ENCODE measurements at places on chromosomes 2 and 18.

- DNase-seq, result no peak
These were observed 233.9 kb upstream of the SP5 start for GRCh38 chr2:170481201-170481600.

GRCh38 chr18:78822949-78823285, 156.7 kb upstream of the SALL3 start:
- DNase-seq, result no peak

- DNase-seq, result peak; percentile 19
These were observed 45.5 kb upstream of the LDAH start for GRCh38 chr2:20868377-20868776.

GRCh38 chr2:119827866-119828507, 68.3 kb downstream of the PTPN4 start:
- no peak for DNase-seq

- DNase-seq, result peak; percentile 60
These were observed 396 bp downstream of the CNOT9 start for GRCh38 chr2:218569038-218569431.

GRCh38 chr18:76364282-76365259, 130.5 kb downstream of the ZNF516 start:
- DNase-seq, result no peak

DNA sequence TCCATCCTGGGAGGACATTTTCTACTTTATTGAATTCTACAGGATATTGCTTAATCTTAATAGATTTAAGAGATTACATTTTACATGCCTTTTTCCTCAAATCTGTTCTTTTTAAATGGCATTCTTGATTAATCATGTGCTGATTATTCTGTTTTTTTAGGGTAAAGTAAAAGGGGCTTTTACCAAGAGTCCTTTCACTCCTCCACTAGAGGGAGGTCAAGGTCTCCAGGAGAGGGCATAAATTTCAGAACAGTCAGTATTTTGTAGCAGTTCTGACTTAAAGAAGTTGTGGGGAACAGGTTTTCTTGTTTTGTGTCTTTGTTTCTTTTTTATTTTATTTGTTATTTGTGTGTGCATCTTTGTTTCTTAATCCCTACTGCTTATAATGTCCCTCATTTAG, 25.4 kb downstream of the WDR75 start:
- no peak for DNase-seq

- DNase-seq, result no peak
These were observed 12.9 kb downstream of the IER3IP1 start for GRCh38 chr18:47163241-47163640.

DNA sequence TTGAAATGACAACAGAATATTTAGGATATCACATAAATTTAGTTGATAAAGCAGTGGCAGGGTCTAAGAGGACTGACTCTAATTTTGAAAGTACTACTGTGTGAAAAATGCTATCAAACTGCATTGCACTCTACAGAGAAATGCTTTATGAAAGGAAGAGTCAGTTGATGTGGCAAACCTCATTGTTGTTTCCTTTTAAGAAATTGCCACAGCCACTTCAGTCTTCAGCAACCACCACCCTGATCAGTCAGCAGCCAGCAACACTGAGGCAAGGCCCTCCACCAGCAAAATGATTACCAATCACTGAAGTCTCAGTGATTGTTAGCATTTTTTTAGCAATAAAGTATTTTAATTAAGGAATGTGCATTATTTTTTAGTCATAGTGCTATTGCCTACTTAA, 488.7 kb upstream of the SLC39A10 start:
- DNase-seq, result no peak

GRCh38 chr2:137535897-137536296, 428.4 kb upstream of the HNMT start:
- DNase-seq, result no peak

DNA sequence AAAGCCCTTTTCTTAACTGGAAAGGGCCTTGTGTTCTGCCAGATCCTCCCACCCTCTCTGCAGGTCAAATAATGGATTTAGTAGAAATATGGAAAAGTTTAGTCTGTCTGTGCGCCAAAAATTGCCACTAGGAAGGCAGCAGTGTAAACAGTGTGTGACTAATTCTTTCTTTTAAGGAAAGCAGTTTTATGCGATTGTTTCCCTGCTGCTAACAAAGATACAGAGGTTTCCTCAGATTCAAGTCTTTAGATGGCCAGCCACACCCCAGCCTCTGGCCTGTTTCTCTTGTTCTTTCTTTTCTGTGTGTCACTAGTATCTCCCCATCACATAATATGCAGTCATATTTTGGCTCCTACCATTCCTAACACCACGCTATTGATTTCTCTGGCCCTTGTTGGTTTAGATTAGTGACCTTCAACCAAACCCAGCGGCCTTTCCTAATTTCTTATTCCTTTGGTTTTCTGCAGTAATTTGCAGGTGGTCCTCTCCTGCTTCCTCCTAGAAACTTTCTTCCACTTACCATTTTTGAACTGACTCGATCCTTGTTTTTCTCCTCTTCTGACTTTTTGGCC, 157.4 kb downstream of the LTBP1 start:
- DNase-seq, result no peak

DNA sequence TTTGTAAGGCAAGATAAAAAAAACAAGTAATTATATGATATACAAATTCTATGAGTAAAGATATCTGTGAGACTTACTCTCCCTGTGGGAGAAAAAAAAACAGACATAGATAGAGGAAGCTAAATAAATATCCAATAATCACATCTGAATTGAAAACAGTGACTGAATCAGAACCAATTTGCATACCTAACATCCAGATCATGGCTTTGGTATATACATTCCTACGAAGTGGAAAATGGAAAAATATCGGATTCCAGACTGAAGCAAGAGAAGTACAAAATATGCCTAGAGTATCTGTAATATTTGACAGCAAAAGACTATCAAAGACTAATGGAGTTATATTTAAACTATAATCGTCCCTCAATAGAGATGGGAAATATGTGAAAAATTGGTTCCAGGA, 1108.1 kb upstream of the CHAC2 start:
- DNase-seq, result no peak

DNA sequence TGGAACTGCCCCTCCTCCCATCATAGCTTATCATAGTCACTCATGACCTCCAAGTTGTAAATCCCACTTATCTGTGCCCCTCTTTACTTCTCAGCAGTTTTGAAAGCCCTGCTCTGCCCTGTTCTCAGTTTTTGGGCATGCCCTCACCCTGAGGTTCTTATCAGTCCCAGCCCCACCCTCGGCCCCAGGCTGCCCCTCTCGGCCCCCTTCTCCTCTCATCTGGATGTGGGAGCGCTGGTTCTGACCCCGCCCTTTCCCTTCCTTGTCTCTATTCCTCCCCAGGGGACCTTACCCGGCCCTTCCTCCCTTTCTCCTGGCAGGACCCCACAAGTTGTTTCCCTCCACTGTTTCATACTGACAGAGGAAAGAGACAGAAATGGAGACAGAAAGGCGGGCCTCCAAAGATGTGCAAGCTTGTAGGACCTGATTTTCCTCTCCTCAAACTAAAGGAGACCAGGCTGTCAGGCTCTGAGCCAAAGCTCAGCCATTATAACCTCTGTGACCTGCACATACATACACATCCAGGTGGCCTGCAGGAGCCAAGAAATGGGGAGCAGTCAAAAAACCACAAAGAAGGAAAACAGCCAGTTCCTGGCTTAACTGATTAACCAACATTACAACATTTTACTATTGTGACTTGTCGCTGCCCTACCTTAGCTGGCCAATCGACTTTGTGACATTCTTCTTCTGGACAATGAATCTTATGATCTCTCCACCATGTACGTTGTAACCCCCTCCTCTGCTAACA, 171.0 kb upstream of the HS6ST1 start:
- DNase-seq, result no peak

- DNase-seq, result no peak
These were observed 711.4 kb upstream of the ACVR2A start for GRCh38 chr2:147133286-147133908.

DNA sequence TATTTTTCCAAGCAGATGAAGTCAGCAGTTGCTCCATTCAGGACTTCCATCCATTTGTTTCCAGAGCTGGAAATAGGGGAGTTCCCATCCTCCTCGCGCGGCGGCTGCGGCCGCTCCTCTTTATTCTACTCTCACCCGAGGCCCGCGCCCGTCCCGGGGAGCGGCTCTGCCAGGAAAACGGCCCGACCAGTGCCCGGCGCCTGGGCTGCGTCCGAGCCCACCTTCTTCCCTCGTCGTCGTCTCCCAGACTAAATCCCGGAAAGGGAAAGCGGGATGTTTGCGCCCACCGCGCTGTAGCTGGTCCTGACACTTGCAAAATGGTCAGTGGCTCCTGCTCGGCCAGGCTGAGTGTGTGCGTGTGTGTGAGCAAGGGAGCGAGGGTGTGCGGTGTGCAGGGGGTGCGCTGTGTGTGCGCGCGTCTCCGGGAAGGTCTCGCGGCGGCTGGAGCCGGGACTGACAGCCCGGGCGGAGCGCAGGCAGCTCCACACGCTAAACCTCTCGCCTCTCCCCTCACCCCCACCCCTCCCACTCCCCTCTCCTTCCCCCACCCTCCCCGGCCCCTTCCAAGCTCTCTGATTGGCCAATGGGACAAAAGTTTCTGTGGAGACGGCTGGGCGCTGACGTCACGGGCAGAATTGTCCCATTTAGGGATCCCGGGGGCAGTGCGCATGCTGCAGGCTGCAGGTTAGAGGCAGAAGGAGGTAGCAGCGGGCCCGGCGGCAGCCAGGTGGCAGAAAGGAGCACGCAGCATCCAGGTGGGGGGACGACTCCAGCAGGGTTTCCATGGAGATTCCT, at the start of gene NOL4:
Gene NOL4 (minus strand): TSS at position 491 of the 795 bp plus-strand sequence. CDS start 1,660 bp downstream, outside the sequence.
- no peak for DNase-seq

DNA sequence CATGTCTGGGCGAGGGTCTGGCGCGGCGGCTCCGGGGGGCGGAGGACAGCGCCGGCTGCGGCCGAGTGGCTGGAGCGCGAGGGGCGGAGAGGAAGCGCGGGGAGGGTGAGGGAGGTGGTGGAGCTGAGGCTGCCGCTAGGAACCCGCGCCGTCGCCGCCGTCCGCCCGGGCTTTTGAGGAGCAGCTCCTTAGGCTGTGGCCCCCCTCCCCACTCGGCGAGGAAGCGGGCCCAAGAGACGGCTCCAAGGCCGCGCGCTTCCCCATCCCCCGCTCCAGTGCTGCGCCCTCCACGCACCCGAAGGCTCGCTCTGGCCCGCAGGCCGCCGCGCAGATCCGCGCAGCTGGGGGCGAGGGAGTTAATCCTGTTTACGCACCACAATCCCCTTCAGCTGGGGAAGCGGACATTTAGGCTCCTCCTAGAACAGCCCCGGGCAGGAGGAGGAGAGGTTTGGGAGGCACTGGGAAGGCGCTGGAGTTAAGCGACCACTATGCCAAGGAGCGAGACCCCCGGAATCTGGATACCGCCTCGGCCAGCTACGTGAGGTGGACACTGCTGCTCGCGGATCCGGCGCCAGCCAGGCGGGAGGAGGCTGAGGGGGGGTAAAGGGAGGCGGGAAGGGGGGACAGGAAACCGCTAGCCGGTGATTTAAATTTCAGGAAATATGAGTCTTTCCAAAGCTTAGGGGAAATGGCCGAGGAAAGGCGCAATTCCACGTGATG, at the start of gene CNRIP1:
Gene CNRIP1 (minus strand): TSS at position 552 of the 720 bp plus-strand sequence. CDS start 549 bp downstream, at position 3.
- no peak for DNase-seq

DNA sequence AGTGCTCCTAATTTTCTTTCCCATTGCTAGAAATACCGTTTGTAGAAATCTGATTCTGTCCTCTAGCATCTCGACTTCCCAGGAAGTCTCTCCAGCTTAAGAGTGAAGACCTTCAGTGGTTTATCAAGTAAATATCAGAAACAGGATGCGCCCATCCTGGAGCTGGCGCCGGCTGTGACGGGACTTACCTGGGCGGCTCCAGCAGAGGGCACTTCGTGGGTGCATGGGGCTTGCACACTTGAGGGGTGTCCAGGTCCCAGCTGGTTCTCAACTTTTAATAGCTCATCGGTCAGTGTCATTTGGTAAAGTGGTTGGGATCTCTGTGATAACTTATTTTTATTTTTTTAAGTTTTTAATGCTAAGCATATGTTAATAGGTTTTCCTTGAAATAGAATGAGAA, 167.0 kb upstream of the TPO start:
- no peak for DNase-seq

DNA sequence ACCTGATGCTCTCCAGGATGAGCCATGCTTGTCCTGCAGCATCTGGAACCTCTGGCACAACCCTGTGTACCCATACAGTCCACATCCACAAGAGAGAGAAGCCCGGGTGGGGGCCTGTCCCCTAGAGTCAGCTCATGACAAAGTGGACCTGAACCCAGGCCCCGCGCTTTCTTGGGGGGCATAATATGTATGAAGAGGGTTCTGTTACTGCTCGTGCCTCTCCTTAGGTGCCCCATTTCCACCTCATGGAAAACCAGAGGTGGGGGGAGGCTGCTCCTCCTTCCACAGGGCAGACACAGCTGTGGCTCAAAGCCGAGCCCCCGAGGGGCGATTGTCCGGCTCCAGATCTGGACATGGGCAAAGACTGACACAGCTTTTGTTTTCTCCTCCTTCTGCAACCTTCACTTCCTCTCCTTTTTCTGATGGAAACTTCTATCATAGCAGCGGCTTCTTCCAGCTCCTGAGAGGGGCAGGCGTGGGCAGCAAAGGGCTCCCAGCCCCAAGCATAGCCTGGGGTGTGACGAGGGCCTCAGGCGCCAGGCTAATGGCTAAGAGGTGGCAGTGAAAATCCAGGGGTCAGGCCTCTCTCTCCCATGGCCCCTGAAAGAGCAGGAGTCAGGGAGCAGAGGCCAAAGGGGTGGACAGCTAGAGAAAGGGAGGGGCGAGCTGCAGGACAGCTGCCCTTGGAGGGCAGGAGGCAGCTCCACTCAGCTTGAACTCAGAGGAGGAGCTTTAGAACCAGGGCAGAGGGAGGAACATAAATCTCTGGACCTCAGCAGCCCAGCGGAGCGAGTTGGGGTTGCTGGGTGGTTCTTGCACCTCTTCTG, 155.5 kb downstream of the ZFP36L2 start:
- no peak for DNase-seq

DNA sequence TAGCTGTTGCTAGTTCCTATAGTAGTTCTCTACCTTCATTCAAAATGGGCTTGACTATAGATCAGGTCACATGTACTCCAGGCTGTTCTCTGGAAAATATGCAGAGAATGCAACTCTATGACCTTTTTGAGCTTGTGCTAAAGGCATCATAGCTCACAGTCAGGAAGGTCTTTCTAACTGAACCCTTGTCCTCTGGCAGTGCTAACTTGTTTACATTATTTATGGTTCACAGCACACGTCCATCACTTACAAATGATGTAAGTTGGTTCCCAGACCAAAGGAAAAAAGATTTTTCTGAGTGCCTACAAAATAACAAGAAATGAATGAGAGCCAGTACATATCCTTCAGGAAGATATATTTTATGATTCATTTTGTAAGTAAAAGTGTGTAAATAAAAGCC, 236.1 kb downstream of the GCA start:
- DNase-seq, result no peak

- peak; percentile 28 for DNase-seq
These were observed 98.2 kb upstream of the HNMT start for GRCh38 chr2:137865954-137866540.

All from stimulated activated naive CD4-positive, alpha-beta T cell (primary cell).